ENCODE measurements at places on chromosomes 13 and 19.

DNA sequence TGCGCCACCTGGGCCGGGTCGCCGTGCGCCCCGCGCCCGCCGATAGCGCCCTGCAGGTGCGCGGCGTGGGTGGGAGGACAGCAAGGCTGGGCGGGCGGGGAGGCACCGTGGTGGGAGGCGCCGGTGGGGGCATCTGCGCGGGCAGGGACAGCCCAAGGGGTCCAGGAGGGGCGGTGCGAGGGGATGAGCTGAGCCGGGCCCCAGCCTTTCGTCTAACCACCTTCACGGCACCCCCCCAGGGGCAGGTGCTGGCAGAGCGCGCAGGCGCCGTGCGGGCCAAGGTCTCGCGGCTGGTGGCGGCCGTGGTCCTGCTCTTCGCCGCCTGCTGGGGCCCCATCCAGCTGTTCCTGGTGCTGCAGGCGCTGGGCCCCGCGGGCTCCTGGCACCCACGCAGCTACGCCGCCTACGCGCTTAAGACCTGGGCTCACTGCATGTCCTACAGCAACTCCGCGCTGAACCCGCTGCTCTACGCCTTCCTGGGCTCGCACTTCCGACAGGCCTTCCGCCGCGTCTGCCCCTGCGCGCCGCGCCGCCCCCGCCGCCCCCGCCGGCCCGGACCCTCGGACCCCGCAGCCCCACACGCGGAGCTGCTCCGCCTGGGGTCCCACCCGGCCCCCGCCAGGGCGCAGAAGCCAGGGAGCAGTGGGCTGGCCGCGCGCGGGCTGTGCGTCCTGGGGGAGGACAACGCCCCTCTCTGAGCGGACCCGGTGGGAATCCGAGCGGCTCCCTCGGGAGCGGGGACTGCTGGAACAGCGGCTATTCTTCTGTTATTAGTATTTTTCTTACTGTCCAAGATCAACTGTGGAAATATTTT lies 3.1 kb downstream of the KISS1R start:
- no peak overlapping the region for H3K4me3 ChIP-seq
- no peaks in the 10 kb centered on the region for H3K27me3 ChIP-seq
- H3K36me3 ChIP-seq = no peaks in the 10 kb centered on the region
- no peak overlapping the region for H3K27ac ChIP-seq

- peaks cover 23% of the 10 kb centered on the region for H3K4me1 ChIP-seq
- peaks cover 5% of the 10 kb centered on the region for H3K36me3 ChIP-seq
- H3K4me3 ChIP-seq = 0 out of 2 replicates have a peak overlapping the region, but pooled peaks have one; percentile 91
Measured at GRCh38 chr19:2424686-2425621, 2.4 kb downstream of the TIMM13 start.

DNA sequence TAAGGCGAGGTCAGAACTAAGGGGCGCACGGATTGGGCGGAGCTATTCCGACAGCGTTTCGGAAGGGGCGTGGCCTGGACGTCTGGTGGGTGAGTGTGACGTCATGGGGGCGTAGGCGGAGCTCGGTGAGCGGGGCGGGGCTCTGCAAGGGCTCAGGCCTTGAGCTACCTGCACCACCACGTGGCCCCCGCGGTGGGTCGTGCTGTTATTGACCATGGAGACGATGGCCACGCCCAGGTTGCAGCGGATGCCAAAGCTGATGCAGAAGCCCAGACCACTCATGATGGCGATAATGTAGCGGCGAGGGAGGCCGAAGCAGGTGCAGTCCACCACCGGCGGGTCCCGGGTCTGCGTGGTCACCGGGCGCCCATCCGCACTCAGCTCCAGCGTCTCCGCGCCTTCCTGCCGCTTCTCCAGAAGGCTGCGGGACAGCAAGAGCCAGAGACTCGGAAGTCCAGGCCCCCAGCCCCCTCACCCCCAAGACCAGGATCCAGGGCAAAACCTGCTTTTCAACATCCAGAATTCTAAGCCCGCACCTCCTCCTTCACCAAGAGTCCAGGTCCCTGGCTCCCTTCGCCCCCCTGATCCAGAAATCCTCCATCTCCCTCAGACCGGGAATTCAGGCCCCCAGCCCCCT lies 4.8 kb downstream of the SLC17A7 start:
- peaks cover 10% of the 10 kb centered on the region for H3K27me3 ChIP-seq
- DNase-seq = no peak
- H3K27ac ChIP-seq = no peak overlapping the region
- H3K4me3 ChIP-seq = no peak overlapping the region

- no peaks in the 10 kb centered on the region for H3K36me3 ChIP-seq
- H3K4me1 ChIP-seq = no peaks in the 10 kb centered on the region
- H3K27ac ChIP-seq = no peak overlapping the region
- no peaks in the 10 kb centered on the region for H3K27me3 ChIP-seq
Measured at GRCh38 chr13:56953965-56954364, 186.8 kb upstream of the PRR20A start.

DNA sequence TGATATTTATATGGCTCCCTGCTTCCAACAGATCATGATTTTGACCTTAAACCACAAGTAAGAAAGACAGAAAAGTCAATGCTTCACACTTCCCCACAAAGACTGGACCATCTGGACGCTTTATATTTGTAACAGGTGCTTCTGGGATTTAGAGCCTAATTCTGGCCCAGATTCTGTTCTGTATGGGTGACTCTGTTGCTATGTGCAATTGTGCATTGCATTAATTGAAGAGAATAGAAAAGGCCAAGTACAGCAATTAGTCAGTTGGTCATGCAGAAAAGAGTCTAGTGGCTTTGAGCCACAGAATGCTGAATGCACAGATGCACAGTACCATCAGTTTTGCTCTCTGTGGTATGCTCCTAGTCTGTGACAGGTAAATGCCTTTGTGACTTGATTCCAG lies 657.4 kb upstream of the ATXN8OS start:
- no peak overlapping the region for H3K27ac ChIP-seq
- no peaks in the 10 kb centered on the region for H3K27me3 ChIP-seq
- no peak for DNase-seq

DNA sequence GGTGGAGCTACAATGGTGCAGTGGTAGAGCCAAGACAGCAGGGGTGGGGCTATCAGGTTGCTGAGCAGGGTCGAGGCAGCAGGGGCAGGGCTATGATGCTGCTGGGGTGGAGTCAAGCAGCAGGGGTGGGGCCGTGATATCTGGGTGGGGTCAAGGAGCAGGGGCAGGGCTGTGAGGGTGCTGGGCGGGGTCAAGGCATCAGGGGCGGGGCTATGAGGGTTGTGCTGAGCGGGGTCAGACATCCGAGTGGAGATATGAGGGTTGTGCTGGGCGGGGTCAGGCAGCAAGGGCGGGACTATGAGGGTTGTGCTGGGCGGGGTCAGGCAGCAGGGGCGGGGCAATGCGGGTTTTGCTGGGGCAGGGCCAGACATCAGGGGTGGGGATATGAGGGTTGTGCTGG lies 14.7 kb downstream of the HCN2 start:
- H3K27me3 ChIP-seq = no peaks in the 10 kb centered on the region
- no peaks in the 10 kb centered on the region for H3K4me1 ChIP-seq

DNA sequence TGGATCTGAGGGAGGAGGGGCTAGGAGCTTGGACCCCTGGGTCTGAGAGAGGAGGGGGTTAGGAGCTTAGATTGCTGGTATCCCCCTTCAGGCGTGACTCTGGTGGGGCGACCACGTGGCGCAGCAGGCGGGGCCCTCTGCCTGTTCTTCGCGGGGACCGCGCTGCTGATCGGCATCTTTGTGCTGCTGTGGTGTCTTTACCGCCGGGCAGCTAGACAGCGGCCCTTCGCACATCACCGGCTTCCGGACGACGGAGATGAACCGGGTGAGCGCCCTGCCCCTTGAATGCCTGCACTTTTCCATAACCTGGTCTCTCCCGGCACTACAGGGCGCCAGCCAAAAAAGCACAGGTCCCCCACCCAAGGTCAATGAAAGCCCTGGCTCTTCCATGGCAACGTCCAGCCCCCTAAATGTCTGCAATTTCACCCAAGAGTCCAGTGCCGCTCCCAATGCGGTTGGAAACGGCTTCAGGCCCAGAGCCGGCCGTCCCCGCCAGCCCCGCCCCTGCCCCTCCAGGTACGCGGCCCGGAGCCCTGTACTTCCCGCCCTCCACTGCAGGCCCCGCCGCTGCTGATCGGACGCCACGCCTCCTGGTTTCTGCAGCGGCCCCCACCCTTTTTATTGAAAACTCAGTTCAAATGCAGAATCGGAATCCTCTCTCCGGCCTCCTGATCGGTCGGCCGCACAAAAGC lies 2.8 kb downstream of the GFY start:
- peaks cover 16% of the 10 kb centered on the region for H3K4me1 ChIP-seq
- H3K27me3 ChIP-seq = peaks cover 12% of the 10 kb centered on the region
- no peak for DNase-seq
- H3K4me3 ChIP-seq = peak overlapping the region; percentile 29
- no peaks in the 10 kb centered on the region for H3K36me3 ChIP-seq

DNA sequence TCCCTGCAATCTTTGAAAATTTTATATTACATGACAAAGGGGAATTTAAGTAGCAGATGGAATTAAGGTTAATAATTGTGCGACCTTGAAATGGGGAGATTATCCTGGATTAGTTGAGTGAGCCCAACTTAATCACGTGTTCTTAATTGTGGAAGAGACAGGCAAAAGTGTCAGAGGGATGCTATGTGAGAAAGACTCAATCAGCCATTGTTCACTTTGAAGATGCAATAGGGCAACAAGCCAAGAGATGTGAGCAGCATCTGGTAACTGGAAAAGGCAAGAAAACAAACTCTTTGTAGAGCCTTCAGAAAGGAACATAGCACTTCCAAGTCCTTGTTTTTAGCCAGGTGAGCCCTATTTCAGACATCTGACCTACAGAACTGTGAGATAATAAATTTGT lies 247.7 kb downstream of the SLITRK1 start:
- H3K4me1 ChIP-seq = no peaks in the 10 kb centered on the region
- H3K27me3 ChIP-seq = no peaks in the 10 kb centered on the region
- H3K4me3 ChIP-seq = no peak overlapping the region
- DNase-seq = no peak

GRCh38 chr13:47252627-47253026 lies 355.8 kb upstream of the HTR2A start:
- H3K4me1 ChIP-seq = no peaks in the 10 kb centered on the region
- no peaks in the 10 kb centered on the region for H3K36me3 ChIP-seq
- H3K27me3 ChIP-seq = no peaks in the 10 kb centered on the region
- no peak for DNase-seq
- H3K27ac ChIP-seq = no peak overlapping the region
- no peak overlapping the region for H3K4me3 ChIP-seq

DNA sequence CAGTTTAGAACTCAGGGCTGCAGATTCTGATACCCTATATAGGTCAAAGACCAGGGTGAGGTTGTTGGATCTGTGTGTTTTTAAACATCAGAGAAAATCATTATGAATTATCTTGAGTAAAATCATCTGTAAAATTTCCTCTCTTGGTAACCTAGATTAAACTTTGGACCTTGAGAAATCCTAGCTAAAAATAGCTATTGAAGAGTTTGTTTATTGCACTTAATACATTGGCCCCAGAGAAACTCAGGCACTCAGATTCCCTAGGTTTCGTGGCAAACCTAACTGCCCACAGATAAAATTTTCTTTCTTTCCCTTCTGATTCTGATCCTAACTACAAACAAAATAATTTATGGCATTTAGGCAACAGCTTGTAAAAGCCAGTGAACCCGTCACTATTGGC lies 102.3 kb downstream of the GPC6 start:
- DNase-seq = peak; percentile 18
- H3K36me3 ChIP-seq = no peaks in the 10 kb centered on the region
- peaks cover 20% of the 10 kb centered on the region for H3K4me1 ChIP-seq
- H3K4me3 ChIP-seq = no peak overlapping the region
- H3K27ac ChIP-seq = no peak overlapping the region
- no peaks in the 10 kb centered on the region for H3K27me3 ChIP-seq

Measured in HepG2 (cell line).